ENCODE measurements at places on chromosomes 3 and 15.

- no peak for DNase-seq
Observed at GRCh38 chr15:41688671-41689070, 28.5 kb downstream of the MGA start.

DNA sequence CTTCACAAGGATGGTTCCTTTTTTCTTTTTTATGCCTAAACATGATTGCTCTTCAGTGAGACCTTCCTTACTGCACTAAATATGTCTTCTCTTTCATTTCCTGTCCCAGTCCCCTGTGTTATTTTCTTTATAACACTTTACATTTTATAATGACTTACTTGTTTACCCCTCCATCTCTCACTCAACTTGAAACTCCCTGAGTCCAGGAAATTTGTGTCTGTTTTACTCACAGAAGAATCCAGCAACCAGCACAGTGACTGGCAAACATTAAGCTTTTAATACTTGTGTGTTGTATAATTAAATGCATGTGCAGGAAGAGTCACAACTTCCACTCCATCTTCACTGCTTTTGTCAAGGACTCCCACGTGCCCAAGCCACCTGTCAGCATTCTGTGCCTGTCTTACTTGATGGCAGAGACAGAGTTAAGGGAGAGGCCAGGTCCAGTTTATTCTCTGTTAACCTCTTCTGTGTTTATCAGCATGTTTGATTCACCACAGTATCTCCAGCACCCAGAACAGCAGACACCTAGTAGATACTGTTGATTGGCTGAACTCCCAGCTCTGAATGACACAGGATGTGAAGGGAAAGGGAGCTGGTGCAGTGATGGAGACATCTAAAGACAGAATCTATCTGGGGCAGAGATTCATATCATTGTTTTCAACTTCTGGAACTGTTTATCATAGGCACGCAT, 42.8 kb downstream of the SSR3 start:
- no peak for DNase-seq

DNA sequence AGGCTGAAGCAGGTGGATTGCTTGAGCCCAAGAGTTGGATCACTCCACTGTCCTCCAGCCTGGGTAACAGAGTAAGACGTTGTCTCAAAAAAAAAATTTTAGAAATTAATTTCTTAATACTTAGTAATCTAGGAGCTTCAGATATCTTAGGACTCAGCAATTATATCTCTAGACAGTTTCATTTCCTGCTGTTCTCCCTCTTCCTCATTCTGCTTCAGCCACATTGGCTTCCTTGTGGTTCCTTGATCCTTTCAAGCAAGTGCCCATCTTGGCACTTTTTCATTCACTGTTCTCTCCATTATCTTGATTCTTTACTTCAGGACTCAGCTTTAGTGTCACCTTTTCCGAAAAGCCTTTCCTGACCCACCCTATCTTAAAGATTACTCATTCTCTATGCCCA, 22.5 kb downstream of the TMEM202 start:
- DNase-seq, result no peak

DNA sequence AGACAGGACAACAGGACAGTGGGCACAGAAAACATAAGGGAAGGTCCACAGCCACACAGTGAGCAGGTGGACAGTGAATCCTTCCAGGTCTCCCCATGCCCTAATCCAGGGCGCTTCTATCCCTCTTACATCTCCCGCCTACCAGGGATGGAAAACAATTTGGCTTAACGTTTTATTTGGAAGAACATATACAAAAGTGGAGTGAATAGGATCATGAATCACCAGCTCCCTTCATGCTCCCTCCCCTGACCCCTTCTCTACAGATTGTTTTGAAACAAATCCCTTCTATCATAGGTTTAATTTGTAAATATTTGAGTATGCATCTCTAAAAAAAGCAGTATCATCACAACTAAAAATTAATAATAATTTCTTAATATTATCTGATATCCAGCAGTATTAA, 52.5 kb downstream of the CLDN11 start:
- DNase-seq, result no peak

GRCh38 chr3:20173844-20174410, 12.1 kb downstream of the SGO1 start:
- no peak for DNase-seq

- no peak for DNase-seq
Observed at GRCh38 chr3:152230370-152230769, 38.4 kb upstream of the MBNL1 start.

GRCh38 chr3:174957551-174958001, 98.4 kb downstream of the NAALADL2 start:
- DNase-seq, result no peak

GRCh38 chr3:124361566-124361965, 368.7 kb upstream of the UMPS start:
- no peak for DNase-seq

DNA sequence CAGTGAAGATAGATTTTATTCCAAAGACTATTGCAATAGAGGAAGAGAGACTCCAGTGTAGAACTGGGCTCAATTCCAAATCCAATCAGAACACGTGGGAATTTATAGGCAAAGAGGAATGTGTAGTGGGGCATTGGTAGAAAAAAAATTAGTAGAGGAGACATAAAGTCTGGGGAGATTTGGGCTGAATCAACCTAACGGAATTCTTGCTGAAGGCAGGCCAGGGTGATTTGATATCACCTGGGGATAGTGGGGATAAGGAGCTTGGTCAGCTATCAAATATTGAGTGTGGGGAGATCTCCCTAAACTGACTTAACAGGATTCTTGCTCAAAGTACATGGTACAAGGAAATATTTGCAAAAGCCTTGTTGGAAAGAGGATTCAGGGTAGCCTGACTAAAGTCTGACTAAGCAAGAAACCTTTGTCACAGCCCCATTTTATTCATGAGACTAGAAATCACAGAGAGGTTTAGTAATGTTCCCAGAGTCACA, 29.6 kb downstream of the SST start:
- no peak for DNase-seq

GRCh38 chr3:70583682-70584081, 271.2 kb upstream of the MDFIC2 start:
- DNase-seq, result no peak

- DNase-seq, result no peak
Observed at GRCh38 chr3:71358243-71358642, 225.3 kb downstream of the FOXP1 start.

DNA sequence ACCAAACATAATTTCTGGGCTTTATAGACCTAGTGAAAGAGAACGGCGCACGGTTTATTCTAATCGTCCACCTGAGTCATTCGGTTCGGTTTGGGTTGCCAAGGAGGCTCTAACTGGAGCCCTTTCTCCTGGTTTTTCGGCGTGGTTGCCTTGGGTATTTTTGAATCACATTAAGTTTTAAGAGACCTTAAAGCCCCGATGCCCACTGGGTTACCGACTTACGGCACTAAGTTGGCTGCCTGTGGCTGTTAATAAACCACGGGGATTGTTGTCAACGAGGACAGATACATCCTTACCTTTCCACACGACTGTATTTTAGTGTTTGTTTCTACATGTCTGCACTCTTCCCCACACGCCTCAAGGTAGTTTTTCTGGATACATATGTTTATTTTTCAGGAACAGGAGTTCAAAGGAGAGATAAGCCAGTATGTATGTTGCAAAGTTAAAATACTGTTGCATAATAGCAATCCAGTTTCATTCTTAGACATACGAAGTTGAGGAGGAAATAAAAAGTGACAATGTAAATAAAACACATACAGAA, 1.2 kb upstream of the ANP32A start:
- no peak for DNase-seq

GRCh38 chr3:156126467-156126866, 6.1 kb downstream of the KCNAB1 start:
- DNase-seq, result no peak

GRCh38 chr3:51711352-51712037, 4.6 kb downstream of the GRM2 start:
- DNase-seq, result no peak

GRCh38 chr15:101135532-101136166, 116.2 kb downstream of the CHSY1 start:
- no peak for DNase-seq

- no peak for DNase-seq
Observed at GRCh38 chr3:178491751-178492150, 44.5 kb upstream of the KCNMB2 start.

- DNase-seq, result no peak
Observed at GRCh38 chr3:114375608-114376421, 82.0 kb downstream of the TIGIT start.

GRCh38 chr3:112302881-112303763, 9.1 kb upstream of the SLC9C1 start:
- DNase-seq, result no peak

- DNase-seq, result peak; percentile 26
Observed at GRCh38 chr3:160564949-160565441, 376 bp downstream of the KPNA4 start.

DNA sequence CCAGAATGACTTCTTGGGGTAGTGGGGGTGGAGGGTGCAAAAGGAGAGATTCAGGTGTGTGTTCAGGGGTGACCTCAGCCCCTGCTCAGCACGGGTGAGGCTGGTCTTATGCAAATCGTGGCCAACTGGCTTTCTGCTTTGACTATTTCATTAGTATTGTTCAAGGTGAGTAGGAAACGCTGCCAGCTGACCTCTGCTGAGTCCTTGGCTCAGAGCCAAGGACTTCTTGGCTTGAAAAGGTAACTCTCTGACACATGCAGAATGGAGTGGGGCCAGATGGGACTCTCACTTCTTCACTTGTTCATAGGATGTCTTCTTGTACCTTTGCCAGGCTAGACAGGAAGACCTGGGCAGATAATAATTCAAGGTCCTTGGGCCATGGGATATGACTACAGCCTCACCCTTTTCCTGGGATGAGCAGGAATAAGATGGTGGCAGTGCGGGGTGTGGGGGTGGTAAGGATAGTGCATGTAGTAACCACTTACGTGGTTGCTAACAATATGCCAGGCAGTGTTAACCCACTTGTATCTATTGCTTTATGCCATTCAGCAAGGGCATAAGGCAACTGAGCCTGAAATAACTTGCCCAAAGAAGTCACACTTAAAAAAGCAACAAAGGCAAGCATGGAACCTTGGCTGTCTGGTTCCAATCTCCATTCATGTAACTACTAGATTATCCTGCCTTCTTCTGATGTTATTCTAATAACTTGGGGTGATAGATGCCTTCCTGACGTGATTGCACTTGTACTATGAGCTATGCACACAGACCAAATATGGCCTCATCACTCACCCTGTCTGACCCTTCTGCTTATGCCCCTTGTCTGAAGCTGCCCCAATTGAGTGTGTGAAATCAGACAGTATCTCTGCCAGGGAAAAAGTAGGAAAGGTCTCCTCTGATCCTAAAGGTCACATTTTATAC, 193.1 kb downstream of the NR1D2 start:
- no peak for DNase-seq

- DNase-seq, result no peak
Observed at GRCh38 chr3:80870476-80871041, 890.9 kb downstream of the GBE1 start.

DNA sequence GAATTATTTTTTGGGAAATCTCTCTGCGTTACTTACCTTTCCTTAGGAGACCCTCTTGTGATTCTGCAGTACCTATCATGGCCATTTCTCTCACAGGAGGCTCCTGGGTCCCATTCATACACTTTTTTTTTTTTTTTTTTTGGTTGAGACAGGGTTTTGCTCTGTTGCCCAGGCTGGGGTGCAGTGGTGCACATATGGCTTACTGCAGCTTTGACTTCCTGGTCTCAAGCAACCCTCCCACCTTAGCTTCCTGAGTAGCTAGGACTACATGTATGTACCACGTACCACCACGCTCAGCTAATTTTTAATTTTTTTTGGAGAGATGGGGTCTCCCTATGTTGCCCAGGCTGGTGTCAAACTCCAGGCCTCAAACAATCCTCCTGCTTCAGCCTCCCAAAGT, 36.1 kb downstream of the TRAK1 start:
- no peak for DNase-seq

GRCh38 chr3:151393941-151394340, 9.4 kb upstream of the P2RY12 start:
- no peak for DNase-seq

GRCh38 chr3:72127844-72128243, 342.9 kb upstream of the PROK2 start:
- DNase-seq, result no peak

DNA sequence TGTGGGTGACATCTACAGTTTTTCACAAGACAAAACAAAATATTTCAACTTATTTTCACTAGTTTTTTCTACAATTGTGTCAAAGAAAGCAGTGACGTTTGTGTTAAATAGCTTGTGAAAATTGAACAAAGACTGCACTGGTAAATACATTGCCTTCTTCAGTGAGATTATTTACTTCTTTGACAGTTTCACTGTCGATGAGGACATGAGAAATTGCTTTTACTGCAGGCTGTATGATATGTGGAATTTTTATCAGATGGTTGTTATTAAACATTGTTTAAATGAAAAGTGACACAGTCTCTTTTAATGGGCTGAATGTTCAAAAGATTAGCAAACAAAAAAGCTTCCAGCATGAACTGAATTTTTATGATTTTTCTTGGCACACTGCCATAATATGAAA, 773.9 kb upstream of the CADM2 start:
- no peak for DNase-seq

All from stimulated activated CD8-positive, alpha-beta memory T cell treated with anti-CD3 and anti-CD28 coated beads, Interleukin-7, amount 100 ng/mL, for 1 hour (primary cell).